ENCODE measurements at places on chromosomes 13 and 19.

DNA sequence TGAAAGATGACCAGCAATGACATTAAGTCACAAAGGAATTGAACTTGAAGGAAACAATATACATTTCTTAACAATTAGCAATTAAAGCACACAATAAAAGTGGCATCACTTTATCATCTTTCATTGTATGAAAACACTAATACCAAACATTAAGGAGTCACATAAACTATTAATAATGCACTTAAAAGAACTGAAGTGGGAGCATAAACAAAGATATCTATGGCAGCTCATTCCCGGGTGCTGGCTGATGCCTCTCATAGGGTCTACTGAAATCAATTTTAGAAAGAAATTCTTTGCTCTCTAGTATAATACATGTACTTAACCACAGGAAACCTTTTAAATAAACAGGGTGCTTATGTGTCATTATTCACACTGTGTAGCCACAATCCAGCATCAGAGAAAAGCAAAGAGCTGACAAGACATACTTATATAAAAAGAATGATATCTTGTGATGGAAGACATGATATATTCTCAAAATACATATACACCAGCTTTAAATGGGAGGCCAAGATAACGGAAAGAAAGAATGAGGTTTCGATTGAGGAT, 1207.8 kb downstream of the EFNB2 start:
- peak; percentile 4 for DNase-seq

GRCh38 chr19:50167314-50167721, 4.2 kb upstream of the IZUMO2 start:
- no peak for DNase-seq

GRCh38 chr13:105432438-105432837, 1103.0 kb downstream of the EFNB2 start:
- no peak for DNase-seq

- DNase-seq, result no peak
Observed at GRCh38 chr19:17671906-17672305, 16.2 kb downstream of the UNC13A start.

- no peak for DNase-seq
Observed at GRCh38 chr19:38734426-38735256, 9.6 kb downstream of the CAPN12 start.

GRCh38 chr19:44499559-44499958, 763 bp downstream of the ZNF180 start:
- DNase-seq, result no peak

DNA sequence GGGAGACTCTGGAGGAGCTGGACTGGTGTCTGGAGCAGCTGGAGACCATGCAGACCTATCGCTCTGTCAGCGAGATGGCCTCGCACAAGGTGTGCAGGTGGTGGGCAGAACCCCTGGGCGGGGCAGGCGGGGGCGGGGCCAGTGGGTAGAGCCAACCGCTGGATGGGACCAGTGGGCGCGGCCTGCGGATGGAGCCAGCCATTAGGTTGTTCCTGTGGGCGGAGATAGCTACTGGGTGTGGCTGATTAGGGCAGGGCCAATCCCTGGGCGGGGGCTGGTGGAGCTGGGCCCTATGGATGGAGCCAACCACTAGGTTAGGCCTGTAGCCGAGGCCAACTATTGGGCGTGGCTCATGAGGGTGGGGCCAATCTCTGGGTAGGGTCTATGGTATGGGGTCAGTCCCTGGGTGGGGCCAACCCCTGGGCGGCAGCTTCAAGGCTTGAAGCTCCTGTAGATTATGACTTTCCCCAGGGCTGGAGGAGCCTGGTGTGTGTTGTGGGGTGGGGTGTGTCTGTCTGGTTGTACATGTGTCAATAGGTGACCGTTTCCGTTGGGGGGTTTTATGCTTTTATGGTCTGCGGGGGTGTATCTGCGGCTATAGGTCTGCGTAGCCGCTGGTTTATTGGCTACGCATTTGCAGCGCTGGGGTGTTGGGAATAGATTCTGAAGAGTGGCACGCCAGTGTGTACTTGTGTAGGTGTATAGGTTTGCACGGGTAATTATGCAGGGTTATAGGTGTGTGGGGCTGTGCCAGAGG, 30.7 kb downstream of the PDE4A start:
- no peak for DNase-seq

DNA sequence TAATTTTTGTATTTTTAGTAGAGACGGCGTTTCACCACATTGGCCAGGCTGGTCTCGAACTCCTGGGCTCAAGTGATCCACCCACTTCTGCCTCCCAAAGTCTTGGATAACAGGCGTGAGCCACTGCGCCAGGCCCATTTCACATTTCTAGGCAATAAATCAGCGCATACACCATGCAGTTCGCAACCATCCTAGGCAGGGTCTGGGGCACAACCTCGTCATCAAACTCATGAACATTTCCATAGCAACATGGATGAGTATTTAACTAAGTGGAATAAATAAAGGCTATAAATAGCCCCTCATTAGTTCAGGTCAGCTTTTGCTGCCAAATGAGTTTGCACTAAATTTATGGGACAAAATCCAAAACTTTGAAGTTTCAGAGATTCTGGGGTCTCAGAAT, 8.2 kb downstream of the MEIS3 start:
- DNase-seq, result no peak

GRCh38 chr19:40799558-40800338, 757 bp downstream of the EGLN2 start:
- DNase-seq, result no peak

DNA sequence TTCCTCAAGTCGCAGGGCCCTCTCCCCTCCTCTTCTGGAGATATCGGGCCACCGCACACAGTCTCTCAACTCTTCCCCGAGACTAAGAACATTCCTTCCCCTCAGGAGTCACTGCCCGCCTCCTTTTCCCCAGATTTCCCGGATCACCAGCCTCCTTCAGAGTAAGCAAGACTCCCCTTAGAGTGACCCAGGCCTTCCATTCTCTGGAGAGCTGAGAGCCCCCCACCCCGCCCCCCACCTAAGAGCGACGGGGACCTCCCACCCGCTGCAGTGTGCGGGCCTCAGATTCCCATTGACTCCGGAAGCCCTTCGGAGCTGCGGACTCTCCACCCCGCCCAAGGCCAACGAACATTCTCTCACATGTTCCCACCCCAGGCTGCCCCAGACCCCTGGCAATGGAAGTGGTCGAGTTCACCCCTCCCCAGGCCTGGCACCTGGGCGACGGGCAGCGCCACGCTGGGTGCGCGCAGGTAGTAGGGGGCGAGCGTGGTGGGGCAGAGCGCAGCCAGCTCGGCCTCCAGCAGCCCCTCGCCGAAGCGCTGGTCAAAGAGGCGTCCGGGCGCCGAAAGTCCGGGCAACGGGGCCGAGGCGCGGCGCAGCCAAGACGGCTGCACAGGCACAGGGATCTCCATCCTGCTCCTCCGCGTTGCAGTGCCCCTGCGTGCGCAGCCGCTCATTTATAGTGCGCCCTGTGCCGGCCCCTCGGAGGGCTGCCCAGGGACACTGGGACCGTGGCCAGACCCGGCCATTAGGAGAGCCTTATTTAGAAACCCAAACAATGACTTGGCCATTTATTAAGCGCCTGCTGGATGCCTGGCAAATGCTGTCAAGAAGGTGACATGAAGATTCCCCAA, at the start of gene HSPB6:
Gene HSPB6 (minus strand): TSS at position 653 of the 854 bp plus-strand sequence. CDS start 21 bp downstream, at position 632.
- no peak for DNase-seq

GRCh38 chr13:111232191-111232590, 88.3 kb upstream of the TEX29 start:
- no peak for DNase-seq

DNA sequence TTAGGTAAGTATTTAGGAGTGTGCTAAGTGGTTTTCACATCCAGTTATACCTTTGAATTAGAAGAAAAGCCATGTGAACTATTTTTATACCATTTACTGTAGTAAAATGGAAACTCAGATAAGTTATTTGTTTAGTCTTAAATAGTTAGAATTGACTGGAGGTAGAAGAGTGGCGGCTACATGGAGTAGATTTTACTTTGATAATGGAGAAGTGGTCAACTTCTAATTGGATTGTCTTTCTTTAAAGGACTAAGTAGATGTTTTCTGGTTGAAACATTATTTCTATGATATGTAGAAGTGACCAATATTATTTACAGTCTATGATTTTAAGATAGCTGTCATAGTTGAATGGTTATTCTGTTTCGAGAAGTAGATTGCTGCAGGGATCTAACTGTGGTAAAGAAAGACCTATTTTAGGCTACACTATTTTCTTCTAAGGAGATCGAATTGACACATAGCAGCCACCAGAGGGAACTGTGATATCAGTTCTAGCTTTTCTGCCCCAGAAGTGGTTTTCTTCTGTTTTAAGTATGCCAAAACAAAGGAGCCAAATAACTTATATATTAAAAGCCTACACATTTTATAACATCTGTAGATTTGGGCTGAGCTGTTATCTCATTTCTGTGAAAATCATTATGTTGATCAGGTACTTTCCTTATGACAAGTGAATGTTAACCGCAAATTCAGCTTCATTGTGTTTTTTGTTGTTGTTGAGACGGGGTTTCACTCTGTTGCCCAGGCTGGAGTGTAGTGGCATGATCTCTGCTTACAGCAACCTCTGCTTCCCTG, 26.1 kb downstream of the ZMYM2 start:
- DNase-seq, result no peak

GRCh38 chr19:44600466-44600865, 12.9 kb upstream of the IGSF23 start:
- DNase-seq, result no peak

DNA sequence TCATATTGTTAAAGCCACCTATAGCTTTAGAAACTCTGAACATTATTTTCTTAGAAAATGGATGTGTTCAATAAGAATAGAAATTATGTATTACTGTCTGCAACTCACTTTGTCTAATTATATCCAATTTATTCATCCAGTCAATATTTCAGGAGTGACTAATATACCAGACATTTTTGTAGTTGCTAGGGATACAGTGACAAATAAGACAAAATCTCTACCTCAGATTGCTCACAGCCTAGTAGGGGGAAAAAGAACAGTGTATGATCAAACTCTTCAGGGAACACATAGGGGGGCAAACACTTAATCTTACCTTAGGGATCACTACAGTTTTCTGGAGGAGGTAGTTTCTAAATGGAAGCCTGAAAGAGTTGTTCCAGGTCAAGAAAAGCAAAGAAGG, 8.6 kb downstream of the BRCA2 start:
- no peak for DNase-seq

DNA sequence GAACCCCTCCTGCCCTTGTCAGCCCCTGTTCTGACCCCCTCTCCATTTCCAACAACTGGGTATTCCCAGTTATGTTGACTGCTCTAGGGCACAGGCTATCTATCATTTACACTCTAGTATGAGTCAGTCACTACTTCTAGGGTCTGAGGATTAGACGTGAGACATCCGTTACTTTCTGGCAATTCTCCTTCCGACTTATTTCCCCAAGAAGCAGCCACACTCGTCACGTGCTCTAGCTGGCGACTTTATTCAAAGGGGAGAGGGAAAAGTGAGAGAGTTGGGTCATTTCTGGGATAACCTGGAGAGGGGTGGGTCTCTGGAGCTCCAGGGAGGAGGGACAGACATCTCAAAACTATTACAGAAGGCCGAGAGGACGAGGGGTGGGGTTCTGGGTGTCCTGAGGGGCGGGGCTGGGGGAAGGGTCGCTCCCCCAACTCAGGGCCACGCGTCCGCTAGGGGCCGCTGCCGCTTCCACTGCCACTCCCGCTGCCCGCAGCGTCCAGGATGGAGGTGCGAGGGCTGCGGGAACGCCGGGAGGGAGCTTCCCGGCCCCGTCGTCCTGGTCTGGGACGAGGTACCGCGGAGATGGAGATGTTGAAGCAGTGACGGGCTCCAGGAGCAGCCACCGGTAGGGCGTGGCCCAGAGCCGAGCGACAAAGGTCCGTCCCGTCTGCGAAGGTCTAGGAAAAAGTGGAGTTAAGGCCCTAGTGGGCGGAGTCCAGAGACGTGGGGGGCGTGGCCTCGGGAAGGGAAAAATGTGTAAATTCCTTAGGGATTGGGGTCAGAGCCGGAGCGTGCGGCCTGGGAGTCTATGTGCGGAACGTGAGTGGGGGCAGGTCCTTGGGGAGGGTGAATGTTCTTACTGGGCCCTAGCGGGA, 8.9 kb downstream of the RTBDN start:
- no peak for DNase-seq

DNA sequence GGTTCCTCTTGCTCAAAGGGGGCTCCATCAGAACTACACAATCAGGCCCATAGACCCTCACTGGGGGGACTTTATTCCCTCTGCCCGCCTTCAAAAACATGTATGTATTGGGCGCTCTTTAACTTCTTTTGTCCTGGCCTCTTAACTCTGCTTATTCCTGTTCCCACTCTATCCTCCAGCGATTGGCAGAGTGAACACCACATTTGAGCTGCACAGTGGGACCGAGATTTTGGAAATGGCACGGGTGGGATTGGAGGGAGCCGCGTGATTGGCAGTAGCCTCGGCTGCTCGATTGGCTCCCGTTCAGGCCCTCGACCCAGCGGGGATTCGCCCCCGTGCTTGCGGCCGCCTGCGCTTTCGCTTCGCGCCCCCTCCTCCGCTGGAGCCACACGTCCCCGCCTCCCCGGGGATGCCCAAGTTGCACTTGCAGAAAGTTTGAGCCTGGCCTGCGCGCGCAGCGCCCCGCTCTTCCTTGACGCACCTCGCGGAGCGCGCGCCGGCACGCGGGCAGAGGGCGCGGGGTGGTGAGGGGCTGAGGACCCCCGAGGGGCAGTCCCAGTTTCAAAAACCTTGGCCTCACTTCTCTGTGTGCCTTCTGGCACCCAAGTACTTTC, at the start of gene ZIC5:
Gene ZIC5 (minus strand): TSS at position 192 of the 614 bp plus-strand sequence. CDS start 164 bp downstream, at position 28.
- DNase-seq, result no peak

GRCh38 chr13:63516124-63516523, 2100.5 kb upstream of the PCDH20 start:
- DNase-seq, result no peak

DNA sequence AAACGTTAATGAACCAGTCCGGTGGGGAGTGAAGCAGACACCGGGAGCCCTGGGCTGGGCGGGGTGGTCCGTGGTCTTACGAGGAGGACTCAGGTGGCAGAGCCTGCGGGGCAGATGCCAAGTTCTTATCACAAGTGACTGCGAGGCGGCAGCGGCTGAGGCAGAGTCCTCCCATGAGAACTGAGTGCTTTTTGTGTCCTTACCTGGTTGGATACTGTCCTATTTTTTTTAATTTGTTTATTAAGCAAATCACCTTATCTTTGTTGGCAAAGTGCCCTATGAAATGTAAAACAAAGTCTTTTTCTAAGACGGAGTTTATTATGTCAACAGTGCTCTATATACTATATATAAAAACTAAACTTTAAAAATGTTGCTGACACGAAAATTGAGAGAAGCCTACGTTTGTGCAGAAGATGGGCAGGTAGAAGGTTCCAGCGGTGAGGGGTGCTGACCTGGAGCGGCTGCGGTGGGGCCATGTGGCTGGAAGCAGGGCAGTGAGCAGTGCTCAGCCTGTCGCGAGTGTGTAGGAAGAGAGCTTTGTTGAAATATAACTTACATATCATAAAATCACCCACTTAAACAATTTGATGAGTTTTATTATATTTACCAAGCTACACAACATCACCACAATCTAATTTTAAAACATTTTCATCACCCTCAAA, 82.2 kb downstream of the ATP11A start:
- no peak for DNase-seq

Data from NCI-H1436 treated with DMSO at 0.1 percent for 48 hours (cell line).